ENCODE measurements at places on chromosomes 12 and 14. TPM values are rescaled to one million over a fixed set of nuclear protein-coding genes. Genes with fewer than 3 reads are reported as not detected.

- no peak for DNase-seq
- H3K4me3 ChIP-seq: no peak overlapping the region
- H3K27ac ChIP-seq: no peak overlapping the region
- H3K36me3 ChIP-seq: no peaks in the 10 kb centered on the region
- H3K4me1 ChIP-seq: no peaks in the 10 kb centered on the region
Observed at GRCh38 chr12:64912516-64913255, 88.2 kb downstream of the TBC1D30 start.

- no peak overlapping the region for H3K27ac ChIP-seq
- no peak for DNase-seq
- H3K4me3 ChIP-seq: no peak overlapping the region
- no peaks in the 10 kb centered on the region for H3K27me3 ChIP-seq
- H3K4me1 ChIP-seq: peaks cover 2% of the 10 kb centered on the region
Observed at GRCh38 chr14:65704437-65704836, 291.9 kb downstream of the FUT8 start.

DNA sequence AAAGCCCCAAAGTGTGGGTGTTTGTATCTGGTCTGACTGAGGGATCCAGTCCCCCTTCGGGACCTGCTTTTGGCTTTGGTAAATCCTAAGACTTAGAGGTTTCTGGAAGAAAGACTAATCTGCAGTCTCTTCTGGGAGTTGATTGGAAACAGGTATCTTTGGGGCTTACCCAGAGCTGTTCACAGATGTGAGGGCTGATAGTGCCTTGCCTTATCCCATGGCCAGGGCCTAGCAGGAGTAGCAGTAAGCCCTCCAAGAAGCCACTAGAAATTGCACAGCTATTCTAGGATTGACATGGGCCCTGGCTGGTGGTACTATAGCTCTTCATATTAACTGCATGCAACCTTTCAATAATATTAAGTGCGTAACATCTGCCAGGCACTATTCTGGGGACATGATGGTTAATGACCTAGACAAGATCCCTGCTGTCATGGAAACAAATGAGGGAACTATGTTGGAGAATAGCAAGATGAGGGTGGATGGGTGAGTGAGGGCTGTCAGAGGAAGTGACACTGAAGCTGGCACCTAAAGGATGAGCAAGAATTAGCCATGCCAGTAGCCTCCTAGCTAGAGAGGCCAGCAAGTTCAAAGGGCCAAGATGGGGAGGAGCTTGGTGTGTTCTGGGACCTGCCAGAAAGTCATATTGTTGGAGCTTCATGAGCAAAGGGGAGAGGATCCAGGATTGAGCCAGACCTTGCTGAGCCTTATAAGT lies 71.7 kb downstream of the CRADD start:
- no peaks in the 10 kb centered on the region for H3K27me3 ChIP-seq
- no peak overlapping the region for H3K27ac ChIP-seq

DNA sequence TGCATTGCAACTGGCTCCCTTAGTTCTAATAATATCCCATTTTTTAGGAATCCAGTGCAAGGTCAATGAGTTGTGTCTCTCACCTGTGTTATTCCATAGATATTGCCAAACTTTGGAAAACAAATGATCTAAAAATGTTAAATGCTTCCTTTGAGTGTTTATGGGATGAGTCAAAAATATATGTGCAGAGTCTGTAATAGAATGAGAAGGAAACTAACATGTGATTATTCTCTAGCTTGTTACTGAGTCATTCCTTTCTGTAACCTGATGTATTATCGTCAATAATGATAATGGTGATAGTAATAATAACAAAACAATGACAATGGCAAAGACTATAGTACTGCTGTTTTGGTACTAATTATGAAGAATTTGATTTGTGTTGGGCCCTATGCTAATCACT lies 11.5 kb downstream of the ACSS3 start:
- no peaks in the 10 kb centered on the region for H3K36me3 ChIP-seq
- H3K27ac ChIP-seq: no peak overlapping the region
- no peak overlapping the region for H3K4me3 ChIP-seq
- no peak for DNase-seq
- H3K27me3 ChIP-seq: no peaks in the 10 kb centered on the region

GRCh38 chr12:84789184-84789583 lies 123.4 kb downstream of the SLC6A15 start:
- H3K4me1 ChIP-seq: no peaks in the 10 kb centered on the region
- no peak overlapping the region for H3K4me3 ChIP-seq
- DNase-seq: no peak
- H3K27me3 ChIP-seq: no peaks in the 10 kb centered on the region

DNA sequence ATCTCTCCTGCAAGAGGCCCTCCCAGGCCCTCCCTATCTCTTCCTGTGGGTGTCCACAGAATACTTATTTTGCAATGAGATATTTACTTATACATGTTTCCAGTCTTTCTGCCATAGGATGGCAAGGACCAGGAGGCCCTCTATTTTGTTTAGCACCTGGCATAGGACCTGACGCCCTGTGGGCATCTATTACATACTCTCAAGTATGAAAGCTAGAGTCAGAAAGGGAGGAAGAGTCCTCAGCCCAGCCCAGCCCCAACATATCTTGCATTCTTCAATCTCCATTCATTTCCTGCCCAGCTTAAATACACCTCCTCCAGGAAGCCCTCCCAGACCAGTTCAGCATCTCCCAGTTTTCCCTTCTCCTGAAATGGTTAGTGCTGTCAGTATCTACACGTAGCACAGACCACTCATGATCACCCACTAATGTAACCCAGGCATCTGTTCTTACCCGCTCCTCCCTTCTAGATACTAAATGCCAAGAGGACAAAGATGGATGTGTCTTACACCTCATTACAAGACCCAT lies 7.4 kb downstream of the FOXN4 start:
- H3K36me3 ChIP-seq: no peaks in the 10 kb centered on the region
- H3K4me1 ChIP-seq: peaks cover 3% of the 10 kb centered on the region
- no peak for DNase-seq
- peak overlapping the region; percentile 63 for H3K4me3 ChIP-seq
- H3K27ac ChIP-seq: no peak overlapping the region
- peaks cover 2% of the 10 kb centered on the region for H3K27me3 ChIP-seq

- H3K4me1 ChIP-seq: no peaks in the 10 kb centered on the region
- DNase-seq: no peak
- H3K27ac ChIP-seq: no peak overlapping the region
Observed at GRCh38 chr12:90630006-90630405, 325.0 kb downstream of the CCER1 start.

DNA sequence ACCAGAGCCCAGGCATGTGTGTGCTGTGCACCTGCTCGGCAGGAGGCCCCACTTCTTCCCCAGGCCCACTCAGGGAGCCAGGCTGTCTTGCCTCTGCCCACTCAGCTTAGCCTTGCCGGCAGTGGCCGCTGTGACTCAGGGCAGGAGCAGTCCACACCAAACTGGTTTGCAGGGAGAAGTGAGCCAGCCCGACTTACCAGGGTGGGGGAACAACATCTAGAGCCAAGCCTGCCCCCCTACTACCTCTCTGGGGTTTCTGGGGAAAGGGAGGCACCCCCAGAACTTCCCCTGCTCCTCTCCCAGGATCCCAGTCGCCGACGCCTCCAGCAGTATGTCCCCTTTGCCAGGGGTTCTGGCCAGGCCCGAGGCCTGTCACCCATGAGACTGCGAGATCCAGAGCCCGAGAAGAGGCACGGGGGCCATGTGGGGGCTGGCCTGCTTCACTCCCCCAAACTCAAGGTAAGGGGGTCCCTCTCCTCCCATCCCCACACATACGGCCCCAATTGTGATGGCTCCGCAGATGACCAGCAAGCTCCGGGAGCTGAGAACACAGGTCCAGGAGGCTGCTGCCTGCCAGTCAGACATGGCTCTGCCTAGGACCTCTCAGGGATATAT lies 3.0 kb downstream of the PLEKHG6 start:
- DNase-seq: no peak
- H3K36me3 ChIP-seq: no peaks in the 10 kb centered on the region
- H3K4me3 ChIP-seq: no peak overlapping the region
- H3K27ac ChIP-seq: no peak overlapping the region

DNA sequence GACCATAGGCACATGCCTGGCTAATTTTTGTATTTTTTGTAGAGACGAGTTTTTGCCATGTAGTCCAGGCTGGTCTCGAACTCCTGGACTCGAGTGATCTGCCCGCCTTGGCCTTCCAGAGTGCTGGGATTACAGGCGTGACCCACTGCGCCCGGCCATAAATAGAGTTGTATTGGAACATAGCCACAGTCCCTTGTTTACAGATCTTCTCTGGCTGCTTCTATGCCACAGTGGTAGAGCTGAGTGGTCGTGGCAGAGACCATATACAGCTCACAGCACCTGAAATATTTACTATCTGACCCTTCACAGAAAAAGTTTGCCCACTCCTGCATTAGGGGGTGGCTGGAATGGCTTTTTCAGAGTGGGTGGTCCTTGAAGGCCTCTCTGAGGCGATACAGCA lies 28.0 kb upstream of the TSPAN9 start:
- H3K4me1 ChIP-seq: peaks cover 9% of the 10 kb centered on the region
- H3K4me3 ChIP-seq: no peak overlapping the region
- no peak overlapping the region for H3K27ac ChIP-seq
- peaks cover 3% of the 10 kb centered on the region for H3K27me3 ChIP-seq
- no peak for DNase-seq

- no peaks in the 10 kb centered on the region for H3K27me3 ChIP-seq
- H3K4me3 ChIP-seq: no peak overlapping the region
- H3K36me3 ChIP-seq: peaks cover 16% of the 10 kb centered on the region
- no peak overlapping the region for H3K27ac ChIP-seq
Observed at GRCh38 chr14:64185184-64185583, 109.0 kb downstream of the ESR2 start.

DNA sequence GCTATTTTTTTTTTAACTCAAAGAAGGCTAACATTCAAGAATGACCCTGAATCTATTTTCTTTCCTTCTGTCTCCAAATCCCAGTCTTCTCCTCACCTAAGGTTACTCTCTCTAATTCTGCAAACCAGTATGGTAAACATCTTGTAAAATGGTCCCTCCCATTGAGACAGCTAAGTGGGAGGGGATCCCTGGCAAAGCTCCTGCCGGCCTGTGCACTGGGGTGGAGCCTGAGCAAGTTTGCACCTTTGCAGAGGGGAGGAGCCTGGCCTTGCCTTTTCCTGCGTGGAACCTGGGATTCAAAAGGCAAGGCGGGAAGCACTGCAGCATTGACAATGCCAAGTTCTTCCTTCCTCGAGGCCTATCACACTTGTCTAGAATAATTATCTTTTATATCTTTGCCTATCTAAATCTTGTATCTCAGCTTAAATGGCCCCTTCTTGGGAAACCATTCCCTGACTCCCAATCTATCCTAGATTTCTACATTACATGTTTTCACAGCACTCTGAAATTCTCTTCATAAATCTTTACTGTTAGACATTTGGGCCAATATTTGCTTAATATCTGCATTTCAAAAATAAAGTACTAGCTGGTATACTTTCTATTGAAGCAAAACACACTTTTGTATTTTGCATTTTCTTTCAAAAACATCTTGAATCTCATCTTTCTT lies 83.0 kb downstream of the EPS8 start:
- no peak overlapping the region for H3K4me3 ChIP-seq
- H3K36me3 ChIP-seq: no peaks in the 10 kb centered on the region
- no peak overlapping the region for H3K27ac ChIP-seq
- H3K4me1 ChIP-seq: no peaks in the 10 kb centered on the region
- H3K27me3 ChIP-seq: no peaks in the 10 kb centered on the region

GRCh38 chr12:4140581-4141301 lies 132.8 kb upstream of the CCND2 start:
- H3K27me3 ChIP-seq: no peaks in the 10 kb centered on the region
- H3K4me3 ChIP-seq: no peak overlapping the region
- DNase-seq: no peak
- H3K36me3 ChIP-seq: no peaks in the 10 kb centered on the region
- H3K27ac ChIP-seq: no peak overlapping the region

GRCh38 chr12:50750366-50750765 lies 13.5 kb upstream of the ATF1 start:
- no peak for DNase-seq
- H3K4me1 ChIP-seq: no peaks in the 10 kb centered on the region
- H3K4me3 ChIP-seq: no peak overlapping the region
- H3K36me3 ChIP-seq: no peaks in the 10 kb centered on the region

DNA sequence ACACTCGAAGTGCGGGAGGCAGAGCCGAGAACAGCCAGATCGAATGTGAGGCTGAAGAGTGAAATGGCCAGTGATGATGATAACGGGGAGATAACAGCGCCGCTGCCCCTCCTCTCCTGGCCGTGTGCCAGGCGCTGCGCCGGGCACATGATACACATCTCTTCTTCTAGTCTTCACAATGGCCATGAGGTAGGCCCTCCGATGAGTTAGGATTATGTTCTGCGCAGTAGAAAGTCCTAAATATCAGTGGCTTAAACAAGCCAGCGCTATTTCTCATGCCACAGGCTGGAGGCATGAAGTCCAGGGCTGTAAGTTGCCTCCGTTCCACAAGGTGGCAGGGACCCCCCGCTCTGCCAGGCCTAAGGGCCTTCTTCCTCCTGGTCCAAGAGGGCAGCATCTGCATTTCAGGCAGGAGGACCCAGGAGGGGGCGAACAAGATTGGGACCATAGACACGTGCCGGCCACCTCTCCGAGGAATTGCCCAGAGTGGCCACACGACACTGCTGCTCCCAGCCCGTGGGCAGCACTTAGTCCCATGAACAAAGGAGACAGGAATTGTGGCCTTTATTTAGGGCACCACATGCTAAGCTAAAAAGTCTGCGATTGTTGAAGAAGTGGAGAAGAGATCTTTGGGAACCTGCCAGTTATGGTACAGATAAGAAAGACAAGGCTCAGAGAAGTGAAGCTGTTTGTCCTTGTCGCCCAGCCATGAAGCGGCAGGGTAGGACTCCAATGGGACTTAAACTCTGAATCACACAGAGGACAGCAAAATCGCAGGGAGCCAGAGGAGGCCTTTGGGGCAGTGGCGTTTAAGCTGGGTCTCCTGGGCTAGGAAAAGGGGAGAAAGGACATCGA lies 10.9 kb upstream of the HVCN1 start:
- no peaks in the 10 kb centered on the region for H3K36me3 ChIP-seq
- no peak for DNase-seq
- peaks cover under 1% of the 10 kb centered on the region for H3K4me1 ChIP-seq
- H3K27me3 ChIP-seq: peaks cover 4% of the 10 kb centered on the region
- no peak overlapping the region for H3K27ac ChIP-seq
- no peak overlapping the region for H3K4me3 ChIP-seq

DNA sequence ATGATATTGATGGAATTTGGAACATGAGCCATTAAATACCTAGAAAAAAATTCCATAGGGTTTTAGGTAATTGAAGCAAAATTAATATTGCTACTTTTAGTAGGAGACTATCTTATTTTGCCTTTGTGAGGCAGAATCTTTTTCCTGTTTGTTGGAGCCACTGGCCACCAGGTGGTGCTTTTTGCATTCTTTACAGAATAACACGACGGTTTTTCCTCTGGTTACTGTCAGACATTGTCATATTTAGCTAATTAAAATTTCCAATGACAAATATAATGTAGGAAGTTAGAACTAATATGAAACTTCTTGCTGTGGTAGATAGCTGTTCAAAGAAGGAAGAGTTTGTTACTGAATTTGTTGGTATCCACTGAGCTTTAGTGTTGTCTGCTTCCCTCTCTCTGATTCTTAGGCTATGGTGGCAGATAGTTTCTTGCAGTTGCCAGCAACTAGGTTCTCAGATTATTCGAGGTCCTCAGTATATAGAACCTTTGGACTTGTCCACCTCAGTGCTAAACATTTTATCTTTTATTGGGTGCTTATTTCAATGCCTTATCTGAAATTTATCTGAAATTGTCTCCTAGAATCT lies 25.7 kb downstream of the RAB21 start:
- H3K27me3 ChIP-seq: no peaks in the 10 kb centered on the region
- no peak overlapping the region for H3K27ac ChIP-seq
- peak; percentile 48 for DNase-seq
- no peaks in the 10 kb centered on the region for H3K36me3 ChIP-seq

ARHGEF25 gene
- 80.2 TPM for total RNA-seq

IL31 gene
- total RNA-seq: not detected

RAD9B gene
- 0.49 TPM for total RNA-seq

LGR5 gene
- 3.1 TPM for total RNA-seq

PZP gene
- not detected for total RNA-seq
